ENCODE measurements at places on chromosomes 16 and 17. TPM values are rescaled to one million over a fixed set of nuclear protein-coding genes. Genes with fewer than 3 reads are reported as not detected.

- no peak for DNase-seq
- peak overlapping the region; percentile 30 for H3K27ac ChIP-seq
- peaks cover 20% of the 10 kb centered on the region for H3K36me3 ChIP-seq
- no peaks in the 10 kb centered on the region for H3K27me3 ChIP-seq
These were observed 157.5 kb upstream of the CACNG5 start for GRCh38 chr17:66677201-66677981.

WNT9B gene
- total RNA-seq = not detected

GRCh38 chr17:33848433-33848832, 406.7 kb upstream of the CCL2 start:
- H3K4me1 ChIP-seq = no peaks in the 10 kb centered on the region
- H3K27me3 ChIP-seq = peaks cover 5% of the 10 kb centered on the region
- H3K27ac ChIP-seq = no peak overlapping the region

- H3K4me3 ChIP-seq = no peak overlapping the region
- no peaks in the 10 kb centered on the region for H3K4me1 ChIP-seq
- no peak overlapping the region for H3K27ac ChIP-seq
- H3K36me3 ChIP-seq = no peaks in the 10 kb centered on the region
- DNase-seq = no peak
- no peaks in the 10 kb centered on the region for H3K27me3 ChIP-seq
These were observed 293.6 kb upstream of the CDH11 start for GRCh38 chr16:65415460-65415859.

CAVIN1 gene
- total RNA-seq = 1.3 TPM

- H3K36me3 ChIP-seq = no peaks in the 10 kb centered on the region
- H3K27ac ChIP-seq = no peak overlapping the region
- H3K4me3 ChIP-seq = no peak overlapping the region
- DNase-seq = no peak
- H3K27me3 ChIP-seq = peaks cover 7% of the 10 kb centered on the region
These were observed 16.7 kb downstream of the IGFBP4 start for GRCh38 chr17:40459636-40460603.

DNA sequence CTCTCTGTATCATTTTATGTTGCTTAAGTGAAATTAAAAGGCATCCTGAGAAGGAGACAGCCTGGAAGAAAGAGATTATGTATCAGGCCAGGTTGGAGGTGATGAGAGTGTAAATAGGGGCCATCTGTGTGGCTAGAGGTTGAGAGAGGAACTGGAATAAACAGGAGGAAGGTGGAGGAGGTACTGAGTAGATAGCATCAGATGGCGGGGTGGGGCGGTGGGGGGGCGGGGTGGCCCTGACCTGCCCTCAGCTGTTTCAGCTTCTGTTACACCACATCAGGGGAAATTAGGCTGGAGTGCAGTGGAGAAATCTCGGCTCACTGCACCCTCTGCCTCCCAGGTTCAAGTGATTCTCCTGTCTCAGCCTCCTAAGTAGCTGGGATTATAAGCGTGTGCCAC, 6.9 kb upstream of the KCNG4 start:
- no peaks in the 10 kb centered on the region for H3K36me3 ChIP-seq
- peaks cover 10% of the 10 kb centered on the region for H3K27me3 ChIP-seq
- no peak overlapping the region for H3K4me3 ChIP-seq
- no peaks in the 10 kb centered on the region for H3K4me1 ChIP-seq
